ENCODE measurements at places on chromosomes 5 and 9.
A peak's percentile ranks its signal among the peaks of the same experiment; 100 is the strongest.

- no peak for ATAC-seq
These were observed 53.3 kb upstream of the ANGPTL2 start for GRCh38 chr9:127175764-127176163.

GRCh38 chr5:4651806-4652565 is 488.1 kb upstream of the ADAMTS16 start:
- no peak for ATAC-seq

GRCh38 chr5:96957254-96958049 is 21.6 kb downstream of the LNPEP start:
- no peak for ATAC-seq

DNA sequence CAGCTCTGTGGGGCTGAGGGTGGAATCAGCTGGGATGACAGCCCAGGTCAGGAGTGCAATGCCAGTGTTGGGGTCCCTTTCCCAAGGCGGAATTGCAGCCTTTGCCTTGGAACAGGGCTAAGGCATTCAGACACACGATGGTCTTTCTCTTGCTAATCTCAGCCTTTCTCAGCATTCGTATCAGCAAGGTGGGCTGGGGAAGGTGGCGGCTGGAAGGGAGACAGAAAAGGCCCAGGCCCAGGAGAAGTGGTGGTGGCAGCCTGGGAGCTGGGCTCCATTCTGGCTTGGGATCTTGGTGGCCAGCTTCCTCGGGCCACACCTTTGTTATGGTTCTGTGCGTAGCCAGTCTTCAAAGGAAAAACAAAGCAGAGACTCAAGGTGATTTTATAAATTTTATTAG is 1.1 kb upstream of the ARHGEF28 start:
- ATAC-seq: no peak

GRCh38 chr9:134678666-134679443 is 37.3 kb downstream of the COL5A1 start:
- no peak for ATAC-seq

DNA sequence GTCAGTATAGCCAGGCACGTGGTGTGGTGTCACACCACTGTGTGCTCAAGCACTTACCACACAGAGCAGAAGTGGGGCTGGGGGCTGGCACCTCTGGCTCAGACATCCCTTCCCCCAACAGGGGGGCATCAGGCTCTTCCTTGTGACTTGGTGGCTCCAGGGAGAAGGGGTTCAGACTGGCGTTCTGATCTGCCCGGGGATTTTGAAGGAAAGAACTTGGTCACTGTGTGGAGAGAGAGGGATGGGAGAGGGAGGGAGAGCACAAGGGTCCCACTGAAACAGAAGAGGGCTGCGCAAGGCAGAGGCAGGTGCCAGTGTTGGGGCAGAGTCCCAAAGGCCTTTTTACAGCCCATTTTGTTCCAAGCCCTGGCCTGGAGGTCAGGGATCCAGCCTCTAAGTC is 109.7 kb upstream of the ALDH1B1 start:
- ATAC-seq: no peak

DNA sequence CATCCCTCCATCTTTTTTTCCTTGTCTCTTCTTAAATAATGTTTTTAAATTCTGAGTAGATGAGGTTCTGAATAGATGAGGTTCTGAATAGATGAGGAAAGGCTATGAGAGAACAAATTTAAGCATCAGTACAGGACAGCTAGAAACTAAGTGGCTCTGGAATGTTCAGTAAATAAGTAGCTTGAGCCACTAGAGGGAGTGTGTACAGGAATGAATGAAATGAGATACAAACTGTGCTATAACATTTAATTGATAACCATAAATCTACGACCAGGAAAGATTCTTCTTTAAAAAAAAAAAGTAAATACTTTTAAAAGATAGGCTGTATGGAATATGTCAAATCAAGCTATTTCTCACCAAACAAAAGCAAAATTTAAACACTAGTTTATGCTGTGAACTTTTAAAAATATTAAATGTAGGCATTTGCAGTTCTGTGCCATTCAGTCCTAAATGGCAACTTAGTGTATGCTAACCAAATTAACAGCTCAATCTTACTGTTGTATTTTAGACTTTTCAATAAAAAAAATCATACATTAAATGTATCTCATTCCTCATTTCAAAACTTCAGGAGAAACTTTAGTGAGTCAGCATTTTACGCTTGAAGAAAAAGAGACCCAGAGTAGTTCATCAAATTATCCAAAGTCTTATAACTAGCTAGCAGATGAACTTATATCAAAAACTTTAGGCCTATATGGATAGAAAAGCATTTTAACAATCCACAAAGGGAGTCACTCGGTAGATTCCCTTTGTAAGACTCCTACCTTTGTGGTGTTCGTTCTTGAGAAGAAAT is 70.4 kb upstream of the SNX2 start:
- peak; percentile 96 for ATAC-seq

GRCh38 chr9:4464911-4465513 is 25.3 kb upstream of the SLC1A1 start:
- no peak for ATAC-seq

DNA sequence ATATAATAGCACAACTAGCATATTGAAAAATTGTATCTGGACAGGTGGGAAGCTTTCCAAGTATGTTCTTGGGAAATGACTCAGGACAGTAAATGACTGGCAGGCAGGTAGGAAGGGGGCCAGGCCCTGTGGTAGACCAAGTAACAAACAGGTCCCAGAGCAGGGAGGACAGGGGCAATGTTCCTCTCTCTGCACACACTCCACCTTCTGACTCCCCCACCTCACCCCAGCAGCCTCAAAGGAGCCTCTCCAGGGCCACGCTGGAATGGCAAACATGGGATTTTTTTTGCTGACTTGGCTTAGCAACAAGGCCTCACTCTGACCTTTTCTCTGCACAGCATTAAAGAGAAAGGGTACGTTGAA is 31.1 kb upstream of the IQGAP2 start:
- peak; percentile 19 for ATAC-seq

DNA sequence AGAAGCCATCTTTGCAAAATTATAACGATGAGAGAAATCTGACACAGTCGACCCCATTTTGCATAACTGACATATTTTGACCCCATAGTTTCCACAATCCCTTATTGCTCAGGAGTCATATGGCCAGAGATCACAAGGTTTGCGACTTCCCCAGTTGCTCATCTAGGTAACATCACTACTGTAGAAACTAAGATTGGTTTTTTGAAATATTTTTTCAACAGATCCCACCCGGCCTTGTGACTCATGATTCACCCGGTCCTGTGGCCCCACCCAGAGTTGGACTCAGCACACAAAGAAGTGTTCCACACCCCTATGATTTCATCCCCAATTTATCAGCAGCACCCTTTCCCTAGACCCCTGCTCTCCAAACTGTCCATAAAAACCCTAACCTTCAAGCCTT is 50.2 kb downstream of the TIMD4 start:
- no peak for ATAC-seq

- ATAC-seq: peak; percentile 90
These were observed 583.4 kb downstream of the ACTL7B start for GRCh38 chr9:108272349-108272899.

DNA sequence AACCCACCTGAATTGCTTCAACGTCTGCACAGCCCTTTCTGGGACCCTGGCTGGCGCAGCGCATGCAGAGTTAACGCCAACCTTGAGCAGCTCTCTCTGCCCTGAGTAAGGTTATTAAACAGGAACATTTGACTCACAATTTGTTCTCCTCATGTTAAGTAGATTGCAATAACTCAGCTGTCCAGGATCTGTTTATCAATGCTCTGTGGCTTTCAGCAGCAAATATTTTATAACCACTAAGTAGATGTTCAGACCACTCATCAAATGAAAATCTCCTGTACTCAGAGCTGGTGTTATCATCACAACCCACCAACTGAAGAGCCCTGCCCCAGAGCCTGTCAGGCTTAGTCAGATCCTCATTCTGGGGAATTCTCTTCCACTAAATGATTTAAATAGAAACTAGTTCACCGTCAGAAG is 403.0 kb downstream of the ZNF608 start:
- peak; percentile 87 for ATAC-seq

GRCh38 chr5:133260715-133261114 is 208.9 kb downstream of the HSPA4 start:
- ATAC-seq: peak; percentile 53

DNA sequence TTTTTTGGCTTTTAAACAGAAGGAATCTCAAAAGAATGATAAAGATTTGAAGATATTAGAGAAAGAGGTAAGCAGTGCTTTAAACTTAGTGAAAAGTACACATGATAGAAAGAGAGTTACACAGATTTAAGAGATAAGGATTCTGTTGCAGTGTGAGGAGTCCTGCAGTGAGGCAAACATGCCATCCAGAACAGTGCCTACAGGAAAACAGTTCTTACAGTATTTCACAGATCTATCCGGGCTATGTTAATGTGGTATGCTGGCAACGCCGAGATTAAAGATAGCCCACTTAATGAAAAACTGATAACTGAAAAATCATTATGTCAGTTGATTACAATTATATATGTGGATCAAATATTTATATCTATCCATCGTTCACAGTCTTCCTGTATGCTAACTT is 7.2 kb downstream of the HMMR start:
- ATAC-seq: peak; percentile 84

DNA sequence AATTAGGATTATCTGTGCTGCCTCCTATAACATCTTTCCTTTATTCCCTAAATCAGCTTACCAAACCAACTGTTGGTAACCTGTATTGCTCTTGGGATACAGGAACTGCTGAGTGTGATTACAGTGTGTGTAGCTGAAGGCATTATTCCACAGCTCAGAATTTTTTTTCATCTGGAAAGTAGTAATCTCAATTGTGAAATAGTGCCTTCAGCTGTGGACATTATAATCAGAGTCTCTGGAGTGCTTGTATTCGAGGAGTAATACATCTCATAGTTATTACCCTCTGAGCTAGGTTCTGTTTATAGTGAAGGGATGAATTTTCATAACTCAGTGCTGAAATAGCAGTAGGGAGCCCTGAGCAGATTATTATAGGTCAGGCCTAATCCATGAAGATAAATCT is 199.5 kb downstream of the MAST4 start:
- no peak for ATAC-seq

GRCh38 chr9:6641561-6641960 is 4.0 kb downstream of the GLDC start:
- no peak for ATAC-seq

- ATAC-seq: peak; percentile 73
These were observed 51.6 kb downstream of the ENTREP1 start for GRCh38 chr9:69376651-69377050.

GRCh38 chr5:120517607-120518252 is 53.6 kb downstream of the PRR16 start:
- ATAC-seq: peak; percentile 65

GRCh38 chr5:80884929-80885328 is 75.2 kb upstream of the RASGRF2 start:
- ATAC-seq: peak; percentile 59

GRCh38 chr9:135224286-135224877 is 136.9 kb downstream of the OLFM1 start:
- no peak for ATAC-seq

- ATAC-seq: no peak
These were observed 335.7 kb downstream of the PRELID2 start for GRCh38 chr5:145499483-145499882.

- no peak for ATAC-seq
These were observed 16.6 kb downstream of the STRBP start for GRCh38 chr9:123251741-123252140.

GRCh38 chr9:37100327-37100726 is 20.0 kb upstream of the ZCCHC7 start:
- ATAC-seq: no peak

GRCh38 chr5:123125962-123126732 is 37.1 kb downstream of the PRDM6 start:
- peak; percentile 97 for ATAC-seq

GRCh38 chr9:135783540-135784245 is 81.7 kb downstream of the KCNT1 start:
- ATAC-seq: peak; percentile 15

DNA sequence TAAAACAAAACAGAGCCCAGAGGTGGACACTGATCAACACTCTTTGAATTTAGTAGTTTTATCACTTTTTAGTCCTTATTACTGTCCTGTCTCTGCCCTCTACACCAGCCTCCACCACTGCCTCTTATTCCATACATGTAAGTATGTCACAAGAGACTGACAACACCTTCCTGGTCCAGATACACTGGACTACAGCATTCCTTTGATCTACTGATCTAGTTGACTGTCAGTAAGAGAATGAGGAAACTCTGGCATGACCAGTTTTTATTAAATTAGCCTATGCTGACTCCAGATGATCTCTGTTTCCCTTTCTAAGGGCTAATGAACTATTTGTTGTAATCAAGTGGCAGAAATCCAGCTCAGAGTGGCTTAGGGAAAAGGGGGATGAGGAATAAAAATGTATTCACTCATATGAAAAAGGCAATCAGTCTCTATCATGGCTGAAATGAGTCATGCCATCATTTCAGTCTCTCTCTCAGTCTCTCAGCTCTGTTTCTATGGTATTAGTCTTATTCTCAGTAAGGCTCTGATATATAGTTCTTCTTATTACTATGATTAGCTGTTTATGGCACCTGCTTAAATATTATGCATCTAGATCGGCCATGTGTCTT is 5.5 kb downstream of the ARHGEF37 start:
- ATAC-seq: peak; percentile 72

DNA sequence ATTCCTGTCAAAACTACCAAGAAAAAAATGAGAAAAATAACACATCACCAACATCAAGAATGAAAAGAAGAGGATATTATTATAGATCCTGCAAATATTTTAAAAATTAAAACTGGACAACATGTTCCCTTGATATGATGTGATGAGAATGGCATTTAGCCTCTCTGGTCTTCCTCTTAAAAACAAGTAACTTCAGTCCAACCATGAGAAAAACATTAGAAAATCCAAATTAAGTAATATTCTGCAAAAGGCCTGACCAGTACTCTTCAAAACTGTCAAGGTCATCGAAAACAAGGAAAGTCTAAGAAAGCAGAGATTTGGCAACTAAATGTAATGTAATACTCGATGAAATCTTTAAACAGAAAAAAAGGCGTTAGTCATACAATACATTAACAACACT is 167.1 kb upstream of the SNX2 start:
- no peak for ATAC-seq
